ENCODE measurements at places on chromosomes 6 and 20.

DNA sequence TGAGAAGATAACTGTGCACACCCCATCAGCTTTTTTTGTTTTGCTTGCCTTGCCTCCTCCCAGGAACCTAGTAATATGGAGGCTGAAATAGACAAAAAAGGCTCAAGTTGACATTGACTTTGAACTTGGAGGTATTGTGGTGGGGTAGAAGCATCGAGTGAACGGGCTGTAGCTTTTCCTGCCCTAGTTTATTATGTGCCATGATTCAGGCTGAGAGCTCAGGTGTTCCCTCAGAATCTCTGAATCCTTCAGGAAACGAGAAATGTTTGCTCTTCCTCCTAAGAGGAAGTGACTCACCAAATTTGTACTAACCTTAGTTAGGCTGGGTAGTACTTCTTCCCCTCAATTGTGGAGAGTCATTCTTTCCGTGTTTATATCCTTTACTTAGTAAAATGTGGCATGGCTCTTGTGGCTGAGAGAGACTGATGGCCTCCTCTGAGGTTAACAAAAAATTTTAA is 98.8 kb downstream of the SASH1 start:
- no peak for DNase-seq

- DNase-seq = no peak
Observed at GRCh38 chr6:124567401-124567800, 394.8 kb upstream of the RNF217 start.

GRCh38 chr6:169101981-169102380 is 151.7 kb downstream of the THBS2 start:
- no peak for DNase-seq

DNA sequence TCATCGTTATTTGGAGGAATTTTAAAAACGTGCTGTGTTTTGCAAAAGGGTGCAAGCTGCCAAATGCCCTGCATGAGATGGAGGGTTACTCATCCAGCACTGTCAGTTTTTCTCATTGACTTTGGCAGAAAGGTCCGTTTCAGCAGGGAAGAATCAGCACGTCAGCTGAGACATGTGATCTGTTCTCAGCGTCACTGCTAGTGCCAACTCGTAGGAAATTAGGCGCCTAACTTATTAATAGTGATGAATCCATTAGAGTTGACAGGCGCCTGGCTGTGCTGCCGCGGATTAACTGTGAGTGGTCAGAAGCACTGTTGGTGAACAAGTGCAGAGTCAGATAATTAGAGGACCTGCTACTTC is 175.5 kb upstream of the FOXQ1 start:
- no peak for DNase-seq

- no peak for DNase-seq
Observed at GRCh38 chr20:33067806-33068205, 11.6 kb upstream of the BPIFB4 start.

All from omental fat pad (tissue), 4 donors.